ENCODE measurements at places on chromosomes 16 and 17.

- DNase-seq, result no peak
These were observed 31.7 kb downstream of the NAGPA start for GRCh38 chr16:5001986-5002385.

GRCh38 chr16:81712681-81713080 lies 66.4 kb upstream of the PLCG2 start:
- DNase-seq, result no peak

DNA sequence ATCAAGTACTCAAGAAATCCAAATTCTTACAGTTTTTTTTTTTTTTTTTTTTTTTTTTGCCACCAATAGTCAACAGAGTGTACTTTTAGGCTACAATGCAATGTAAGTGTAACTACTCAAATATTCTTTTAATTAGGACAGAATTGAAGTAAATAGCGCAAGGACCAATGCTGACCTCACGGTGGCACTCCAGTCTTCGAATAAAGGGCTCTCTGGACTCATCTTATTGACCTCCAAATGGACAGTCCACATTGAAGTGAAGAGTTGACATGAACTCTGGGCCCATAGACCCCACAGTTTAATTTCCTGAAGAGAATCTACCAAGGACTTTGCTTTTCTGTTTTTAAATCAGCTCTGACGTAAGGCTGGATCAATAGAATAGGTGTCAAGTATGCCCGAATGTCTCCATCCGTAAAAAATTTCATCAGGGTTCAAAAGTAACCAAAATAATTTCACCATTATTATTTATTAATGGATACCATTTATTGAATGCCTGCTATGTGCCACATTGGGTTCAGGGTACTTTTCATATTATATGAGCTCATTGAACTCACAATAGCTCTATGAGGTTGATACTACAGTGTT lies 7.3 kb upstream of the DDX52 start:
- no peak for DNase-seq

DNA sequence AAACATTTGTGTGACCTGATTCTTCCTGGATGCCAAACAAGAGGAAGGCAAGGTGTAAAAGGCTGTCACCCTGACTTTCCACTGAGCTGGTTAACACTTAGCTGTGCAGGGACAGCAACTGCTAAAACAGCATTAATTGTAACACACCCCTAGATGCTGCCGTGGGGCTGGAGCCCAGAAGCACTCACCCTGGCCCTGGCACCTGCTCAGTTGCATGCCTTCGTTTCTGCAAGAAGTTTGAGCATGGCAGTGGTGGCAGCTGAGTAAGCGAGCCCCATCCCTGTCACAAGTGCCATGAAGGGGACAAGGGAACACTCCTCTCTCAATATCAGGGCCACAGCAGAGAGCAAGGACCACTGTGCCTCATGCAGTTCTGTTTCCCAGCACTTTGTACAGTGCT lies 330.2 kb downstream of the TMEM114 start:
- no peak for DNase-seq

DNA sequence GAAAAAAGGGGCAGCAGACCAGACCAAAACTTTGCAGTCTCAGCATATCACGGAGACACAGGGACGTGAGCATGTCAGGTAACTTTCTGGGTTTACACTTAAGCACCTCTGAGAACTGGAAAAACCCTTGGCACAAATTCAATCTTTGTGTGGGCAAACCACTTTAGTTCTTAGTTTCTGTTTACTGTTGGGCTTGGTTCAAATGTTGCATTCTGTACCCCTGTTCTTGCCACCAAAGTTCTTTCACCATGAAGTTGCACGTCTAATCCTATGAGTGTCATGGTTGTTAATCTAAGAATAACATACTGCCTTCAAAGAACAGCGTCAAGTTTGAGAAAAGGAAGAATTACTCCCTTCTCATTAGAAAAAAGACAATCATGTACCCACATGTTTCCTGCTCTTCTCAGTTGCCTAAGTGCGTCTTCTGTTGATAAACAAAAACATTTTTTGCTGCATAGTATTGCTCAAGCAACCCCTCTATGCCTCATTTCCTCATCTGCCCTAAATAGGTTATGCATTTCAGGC lies 11.6 kb downstream of the KRT33A start:
- DNase-seq, result no peak

DNA sequence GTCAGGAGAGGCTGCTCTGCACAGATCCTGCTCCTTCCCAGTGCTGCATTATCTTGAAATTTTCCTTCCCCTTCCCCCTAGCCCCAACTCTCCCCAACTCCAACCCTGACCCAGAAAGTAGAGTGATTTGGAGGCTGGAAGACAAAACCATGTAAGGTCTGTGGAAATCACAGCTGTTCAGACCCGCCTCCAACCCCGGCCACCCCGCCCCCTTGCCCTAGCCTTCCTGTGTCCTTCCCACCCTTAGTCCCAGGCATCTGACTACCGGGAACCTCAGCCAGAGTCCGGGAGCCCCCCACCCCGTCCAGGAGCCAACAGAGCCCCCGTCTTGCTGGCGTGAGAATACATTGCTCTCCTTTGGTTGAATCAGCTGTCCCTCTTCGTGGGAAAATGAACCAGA lies at the start of gene AOC3:
TSS of gene AOC3 (plus strand) at position 246 of the 400 bp plus-strand sequence. CDS start at position 391, 145 bp downstream.
- DNase-seq, result no peak

- DNase-seq, result no peak
These were observed 2.5 kb downstream of the TTLL6 start for GRCh38 chr17:48814504-48814903.

DNA sequence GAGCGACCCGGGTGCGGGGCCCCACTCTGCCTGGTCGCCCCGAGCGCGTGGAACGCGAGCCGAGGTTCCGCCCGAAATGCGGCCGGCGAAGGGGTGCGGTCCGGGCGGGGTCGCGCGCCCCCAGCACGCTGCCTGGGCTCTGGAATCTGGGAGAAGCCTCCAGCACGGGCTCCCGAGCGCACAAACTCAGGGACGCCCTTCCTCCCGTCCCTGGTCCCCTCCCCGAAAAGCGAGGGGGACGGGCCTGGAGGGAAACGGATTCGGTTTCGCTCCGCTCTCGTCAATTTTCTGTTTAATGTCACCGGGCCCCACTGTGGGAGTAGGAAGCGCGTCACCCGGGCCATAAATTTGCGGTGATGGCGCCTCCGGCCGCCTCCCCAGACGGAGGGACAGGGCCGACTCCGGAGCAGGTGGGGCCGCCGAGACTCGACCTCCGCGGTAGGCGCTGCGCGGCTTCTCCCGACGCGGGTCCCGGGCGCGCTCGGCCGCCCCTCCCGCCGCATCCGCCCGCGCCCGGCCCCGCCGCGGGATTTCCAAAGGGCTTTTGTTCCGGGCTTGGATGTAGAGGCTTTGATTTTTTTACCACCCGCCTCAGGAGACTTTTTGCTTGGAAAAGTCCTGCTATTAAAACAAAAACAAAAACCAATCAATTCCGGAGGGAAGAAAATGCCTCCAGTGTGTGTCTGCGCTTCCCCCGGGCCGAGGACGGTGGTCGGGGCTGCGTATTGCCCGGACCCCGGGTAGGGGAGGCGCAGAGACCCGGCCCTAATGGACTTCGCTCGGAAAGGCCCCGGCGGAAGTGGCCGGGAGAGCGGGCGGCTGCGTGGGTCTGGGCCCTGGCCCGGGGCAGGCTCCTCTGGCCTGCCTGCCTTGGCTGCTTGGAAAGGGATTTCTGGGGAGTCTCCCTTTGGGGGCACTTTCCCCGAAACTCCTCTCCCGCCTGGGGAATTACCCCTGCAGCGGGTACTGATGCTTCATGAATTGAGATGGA lies 7.9 kb upstream of the BAHCC1 start:
- DNase-seq, result peak; percentile 40

GRCh38 chr17:67290711-67291291 lies 45.8 kb upstream of the HELZ start:
- DNase-seq, result no peak

- DNase-seq, result no peak
These were observed 313.7 kb downstream of the MAF start for GRCh38 chr16:79286646-79287423.

DNA sequence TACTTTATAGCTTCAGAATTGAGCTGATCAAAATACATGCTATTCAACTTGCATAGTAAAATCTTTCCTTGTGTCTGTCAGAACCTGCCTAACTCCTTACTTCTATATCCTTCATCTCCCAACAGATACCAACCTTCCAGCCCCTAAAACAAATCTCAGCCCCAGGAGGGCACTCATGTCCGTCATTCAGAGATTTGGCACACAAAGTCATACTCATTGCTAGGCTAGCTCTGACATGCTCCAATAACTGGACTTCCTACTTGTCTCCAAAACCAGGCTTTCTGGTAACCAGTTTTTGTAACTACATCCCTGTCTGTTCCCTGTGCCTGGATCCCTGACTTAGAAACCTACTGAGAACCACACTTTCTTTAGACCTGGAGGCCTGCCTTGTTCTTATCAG lies 37.5 kb upstream of the DHX40 start:
- DNase-seq, result no peak

- DNase-seq, result no peak
These were observed 462.7 kb downstream of the WWOX start for GRCh38 chr16:78562111-78562510.

DNA sequence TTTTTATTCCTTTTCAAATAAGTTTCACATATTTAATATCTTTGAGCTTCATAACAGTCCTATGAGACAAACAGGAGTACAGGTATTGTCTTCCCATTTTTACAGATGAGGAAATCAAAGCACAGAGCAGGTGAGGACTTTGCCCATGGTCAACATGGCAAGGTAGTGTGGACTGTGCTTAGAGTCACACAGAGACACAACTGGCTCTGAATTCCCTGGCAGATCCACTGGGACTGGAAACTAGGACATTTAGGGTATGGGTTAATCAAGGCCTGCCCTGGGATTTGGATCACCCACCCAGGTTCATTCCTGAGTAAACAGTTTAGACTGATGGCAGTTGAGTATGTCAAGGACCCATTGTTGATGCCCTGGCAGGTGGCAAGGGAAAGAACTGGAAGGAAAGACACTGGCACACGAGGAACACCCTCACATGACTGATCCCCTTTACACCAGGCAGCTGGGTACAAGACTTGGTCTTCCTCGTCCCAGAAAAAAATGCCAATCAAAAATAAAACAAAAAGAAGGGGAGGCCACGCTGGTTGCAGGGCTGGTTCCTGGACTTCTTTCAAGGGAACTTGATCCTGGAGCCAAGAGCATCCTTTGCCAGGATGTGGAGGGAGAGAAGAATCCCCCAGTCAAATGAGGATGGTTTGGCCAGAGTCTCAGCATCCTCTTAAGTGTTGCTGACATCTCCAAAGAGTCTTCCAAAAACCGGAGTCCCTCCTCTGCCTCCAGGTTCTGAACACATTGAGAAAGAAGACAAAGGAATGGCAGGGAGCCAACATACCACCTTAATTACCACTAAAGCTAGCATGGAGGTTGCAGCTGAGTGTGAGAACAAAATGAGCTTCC lies 34.9 kb downstream of the CHD9 start:
- DNase-seq, result no peak

DNA sequence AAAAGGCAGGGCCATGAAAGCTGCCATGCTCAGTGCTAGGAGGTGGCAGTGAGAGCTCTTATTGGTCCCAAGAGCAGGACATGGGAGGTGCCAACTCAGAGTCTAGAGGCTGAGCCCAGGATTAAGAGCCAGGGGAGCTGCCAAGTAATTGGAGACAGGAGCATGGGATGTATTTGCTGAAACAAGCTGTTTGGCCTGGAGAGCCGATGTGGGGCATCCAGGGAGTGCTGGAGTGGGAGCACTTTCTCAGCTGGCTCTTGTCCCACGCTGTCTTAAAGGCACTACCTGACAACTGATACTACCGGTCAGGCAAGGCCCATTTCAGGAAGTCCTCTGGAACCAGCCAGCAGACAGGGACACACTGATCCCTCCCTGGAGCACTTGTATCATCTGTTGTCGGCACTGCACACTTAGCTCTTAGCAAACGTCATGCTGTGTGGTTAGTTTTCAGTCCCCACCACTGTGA lies 19.3 kb downstream of the ANKFN1 start:
- no peak for DNase-seq

- no peak for DNase-seq
These were observed 5.6 kb downstream of the CD19 start for GRCh38 chr16:28937222-28937876.

GRCh38 chr17:60628252-60628889 lies 28.4 kb downstream of the PPM1D start:
- DNase-seq, result no peak

- peak; percentile 100 for DNase-seq
These were observed 15.8 kb upstream of the EEF2K start for GRCh38 chr16:22190081-22190775.

GRCh38 chr16:56910654-56911539 lies 21.0 kb upstream of the HERPUD1 start:
- DNase-seq, result no peak

DNA sequence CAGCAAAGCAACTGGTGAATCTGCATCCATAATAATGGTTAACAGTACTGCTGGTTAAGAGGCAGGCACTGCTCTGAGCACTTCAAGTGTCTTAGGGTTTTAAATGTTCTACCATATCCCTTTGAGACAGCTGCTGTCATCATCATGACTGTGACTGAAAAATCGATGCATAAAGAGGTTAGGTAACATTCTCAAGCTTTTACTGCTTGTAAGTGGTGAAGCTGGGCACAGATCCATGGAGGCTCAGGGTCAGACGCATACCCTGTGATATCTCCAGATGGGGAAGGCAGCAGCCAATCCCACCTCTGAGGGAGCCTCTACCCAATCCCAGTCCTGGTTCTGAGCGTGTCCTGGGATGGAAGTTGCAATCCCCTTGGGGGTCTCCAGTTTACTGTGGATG lies 57.6 kb upstream of the SOX9 start:
- DNase-seq, result no peak

DNA sequence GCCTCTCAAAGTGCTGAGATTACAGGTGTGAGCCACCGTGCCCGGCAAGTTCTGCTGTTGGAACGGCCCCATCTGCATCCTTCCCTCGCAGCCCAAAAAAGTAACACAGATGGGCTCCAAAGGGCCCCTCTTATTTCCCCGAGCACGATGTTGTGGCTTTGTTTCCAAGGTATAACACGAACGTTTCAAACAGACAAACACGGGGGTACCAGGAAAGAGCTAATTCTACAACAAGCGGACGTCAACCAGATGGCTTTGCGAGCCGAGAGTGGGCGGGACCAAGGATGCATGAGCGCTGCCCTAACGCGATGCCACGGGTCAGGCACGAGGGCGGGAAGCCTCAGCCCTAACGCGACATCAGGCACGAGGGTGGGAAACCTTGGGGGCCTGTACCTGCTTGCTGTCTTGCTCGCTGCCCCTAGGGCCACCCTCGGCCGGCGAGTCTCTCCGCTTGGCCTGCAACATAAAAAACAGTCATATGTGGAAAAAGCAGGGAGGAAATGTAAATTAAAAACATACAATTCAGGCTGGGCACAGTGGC lies 24.2 kb downstream of the UNKL start:
- no peak for DNase-seq

DNA sequence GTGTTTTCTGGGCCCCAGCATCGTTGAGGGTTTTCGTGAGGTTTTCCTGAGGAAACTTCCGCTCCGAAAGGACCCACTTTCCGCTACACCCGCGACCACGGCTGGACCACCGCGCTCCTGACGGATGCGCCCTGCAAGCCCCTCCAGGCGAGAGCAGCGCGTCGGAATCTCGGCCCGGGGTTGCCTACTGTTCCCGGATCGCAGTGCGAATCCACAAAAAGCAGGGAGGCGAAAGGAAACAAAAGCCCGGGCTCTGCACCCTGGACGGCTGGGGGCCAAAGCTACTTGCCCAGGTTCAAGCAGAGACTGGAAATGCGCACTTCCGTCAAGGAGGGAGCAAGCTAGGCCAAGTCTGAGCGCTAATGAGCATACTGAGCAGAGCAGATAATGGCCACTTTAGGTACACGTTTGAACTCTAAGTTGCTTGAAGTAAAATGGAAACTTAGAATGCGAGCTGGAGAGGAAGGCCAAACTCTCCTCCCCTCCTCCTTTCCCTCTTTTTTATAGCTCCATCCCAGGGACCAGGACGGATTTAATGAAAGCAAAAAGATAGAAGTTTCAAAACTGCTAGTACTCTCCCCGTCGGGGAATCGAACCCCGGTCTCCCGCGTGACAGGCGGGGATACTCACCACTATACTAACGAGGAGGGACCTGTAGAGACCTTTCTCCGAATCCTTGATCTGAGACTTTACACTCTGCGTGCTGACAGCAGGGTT lies 11.4 kb upstream of the AURKB start:
- peak; percentile 72 for DNase-seq

Data from caudate nucleus (tissue), 63 donors.